ENCODE measurements at places on chromosomes 12 and 14.

DNA sequence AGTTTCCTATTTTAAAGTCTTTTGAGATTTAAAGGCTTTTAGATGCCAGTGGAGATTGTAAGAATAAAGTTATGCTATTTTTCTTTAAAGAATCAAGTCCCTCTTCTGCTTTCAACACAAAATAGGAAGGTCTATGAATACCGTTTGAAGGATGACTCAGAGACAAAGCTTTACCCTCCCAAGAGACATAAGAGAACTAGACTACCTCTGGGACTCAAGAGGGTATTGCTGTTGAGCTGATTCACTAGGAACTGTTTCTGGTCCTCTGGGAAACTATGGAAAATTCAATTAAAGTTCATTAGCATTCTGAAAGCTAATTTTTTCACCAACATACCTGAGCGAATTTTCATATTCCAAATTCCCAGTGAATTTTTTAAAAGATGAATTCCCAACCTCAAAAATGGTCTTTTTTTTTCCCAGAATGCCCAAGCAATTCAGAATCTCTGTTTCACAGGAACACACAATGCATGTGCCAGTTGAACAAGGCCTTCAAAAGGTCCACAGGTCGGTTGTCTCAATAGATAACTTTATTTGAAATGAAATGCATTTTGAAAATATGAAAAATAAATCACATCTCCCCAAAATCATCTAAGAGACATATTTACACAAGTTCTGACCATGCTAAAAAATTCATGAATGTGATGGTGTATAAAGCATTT is 6.5 kb downstream of the PHLDA1 start:
- no peak for DNase-seq

- no peak for DNase-seq
Observed at GRCh38 chr14:42214981-42215491, 608.4 kb downstream of the LRFN5 start.

DNA sequence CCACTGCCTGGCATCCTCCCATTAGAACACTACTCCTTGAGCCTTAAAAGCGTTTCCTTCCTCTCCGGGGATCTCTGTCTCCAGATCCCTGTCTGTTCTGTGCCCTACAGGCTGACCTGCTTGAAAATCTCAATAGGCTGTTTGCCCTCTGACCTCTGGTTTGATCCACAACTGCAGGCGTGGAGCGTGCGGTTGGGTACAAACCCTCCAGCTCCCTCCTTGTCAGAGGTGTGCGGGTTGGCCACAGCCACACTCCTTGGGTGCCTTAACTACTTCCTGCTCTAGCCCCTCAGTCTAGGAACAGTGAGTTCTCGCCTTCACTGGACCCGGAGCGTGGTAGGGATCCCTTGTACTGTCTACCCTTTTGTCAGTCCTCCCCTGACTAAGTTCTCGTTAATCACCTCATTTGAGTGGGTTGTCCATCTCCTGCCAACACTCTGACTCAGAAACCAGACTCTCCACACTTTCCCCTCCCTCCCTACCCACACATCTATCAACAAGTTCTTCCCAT is 33.1 kb downstream of the CMKLR1 start:
- no peak for DNase-seq

- DNase-seq = no peak
Observed at GRCh38 chr14:28297559-28297958, 469.0 kb upstream of the FOXG1 start.

DNA sequence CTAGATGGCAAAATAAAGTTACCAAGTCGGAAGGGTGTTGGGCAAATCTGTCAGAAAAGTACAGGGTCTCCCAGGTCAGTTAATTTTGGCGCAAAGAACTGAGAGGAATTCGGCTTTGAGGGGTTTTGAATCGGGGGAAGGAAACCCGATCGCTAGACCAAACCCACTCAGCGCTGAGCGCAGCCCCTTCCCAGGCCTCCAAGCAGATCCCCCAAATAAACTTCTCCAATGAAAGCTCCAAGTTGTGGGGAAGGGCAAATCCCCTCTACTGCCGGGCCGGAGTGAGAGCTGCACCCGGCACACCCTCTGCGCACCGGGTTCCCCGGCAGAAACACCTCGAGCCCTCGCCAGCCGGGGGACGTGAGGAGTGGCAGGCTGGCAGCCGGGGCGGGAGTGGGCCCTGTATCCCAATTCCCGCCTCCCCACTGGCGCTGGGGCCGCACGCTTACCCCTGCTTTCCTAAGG is 441 bp downstream of the E2F7 start:
- DNase-seq = no peak

GRCh38 chr12:121796855-121797751 is 3.6 kb upstream of the RHOF start:
- no peak for DNase-seq

GRCh38 chr14:96309896-96310330 is 53.2 kb downstream of the ATG2B start:
- no peak for DNase-seq

DNA sequence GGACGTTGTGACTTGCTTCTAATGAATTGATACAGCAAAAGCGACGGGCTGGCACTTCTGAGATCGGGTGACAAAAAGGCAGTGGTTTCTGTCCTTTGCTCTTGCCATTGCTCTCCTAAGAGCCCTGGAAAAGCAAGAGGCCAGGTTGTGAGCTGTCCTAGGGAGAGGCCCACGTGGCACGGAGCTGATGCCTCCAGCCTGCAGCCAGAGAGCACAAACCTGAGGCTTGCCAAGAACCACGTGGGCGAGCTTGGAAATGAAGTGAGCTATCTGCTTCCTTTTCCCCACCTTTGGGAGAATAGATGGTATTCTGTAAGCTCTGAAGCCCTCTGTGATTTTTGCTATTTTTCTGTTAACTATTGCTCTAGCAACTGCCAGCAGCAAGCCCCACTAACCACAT is 26.4 kb upstream of the NOS1 start:
- no peak for DNase-seq

- DNase-seq = no peak
Observed at GRCh38 chr14:96479435-96480146, 22.6 kb upstream of the PAPOLA start.

GRCh38 chr12:97899956-97900355 is 437.4 kb downstream of the RMST start:
- DNase-seq = no peak

GRCh38 chr12:79982086-79983062 is 47.5 kb upstream of the PPP1R12A start:
- DNase-seq = no peak

GRCh38 chr12:27015730-27016076 is 1.5 kb upstream of the TM7SF3 start:
- no peak for DNase-seq

- DNase-seq = no peak
Observed at GRCh38 chr12:115451151-115451779, 767.3 kb upstream of the TBX3 start.

DNA sequence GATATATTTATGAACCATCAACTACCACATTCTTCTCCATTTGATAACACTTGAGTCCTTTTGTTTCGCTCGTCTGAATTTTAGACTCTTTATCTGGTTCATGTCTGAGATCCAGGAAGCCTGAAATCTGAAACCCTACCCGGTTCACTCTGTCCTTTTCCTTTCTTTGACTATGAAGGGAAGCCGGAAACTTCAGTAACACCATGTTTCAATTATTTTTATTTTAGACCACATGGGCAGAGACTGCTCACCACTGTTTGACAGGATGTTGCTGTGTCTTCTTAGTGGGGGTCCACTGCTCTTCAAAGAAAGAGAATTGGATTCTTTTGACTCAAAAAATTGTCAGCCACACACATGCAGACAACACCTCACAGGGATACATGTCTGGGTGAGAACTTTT is 331.9 kb upstream of the FLRT2 start:
- no peak for DNase-seq

DNA sequence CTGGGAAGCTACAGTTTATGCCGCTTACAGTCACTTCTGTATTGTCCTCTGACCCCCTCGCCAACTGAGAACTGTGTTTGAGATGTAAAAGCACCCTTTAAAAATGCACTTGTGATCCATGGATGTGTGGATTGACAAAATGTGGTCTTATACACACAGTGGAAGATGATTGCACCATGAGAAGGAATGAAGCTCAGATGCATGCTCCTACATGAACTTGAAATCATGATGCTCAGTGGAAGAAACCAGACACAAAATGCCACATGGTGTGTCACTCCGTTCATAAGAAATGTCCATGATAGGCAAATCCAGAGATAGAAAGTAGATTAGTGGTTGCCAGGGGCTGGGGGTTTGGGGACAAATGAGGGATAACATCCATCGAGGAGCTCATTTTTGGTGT is 58.0 kb downstream of the PITPNM2 start:
- DNase-seq = no peak

DNA sequence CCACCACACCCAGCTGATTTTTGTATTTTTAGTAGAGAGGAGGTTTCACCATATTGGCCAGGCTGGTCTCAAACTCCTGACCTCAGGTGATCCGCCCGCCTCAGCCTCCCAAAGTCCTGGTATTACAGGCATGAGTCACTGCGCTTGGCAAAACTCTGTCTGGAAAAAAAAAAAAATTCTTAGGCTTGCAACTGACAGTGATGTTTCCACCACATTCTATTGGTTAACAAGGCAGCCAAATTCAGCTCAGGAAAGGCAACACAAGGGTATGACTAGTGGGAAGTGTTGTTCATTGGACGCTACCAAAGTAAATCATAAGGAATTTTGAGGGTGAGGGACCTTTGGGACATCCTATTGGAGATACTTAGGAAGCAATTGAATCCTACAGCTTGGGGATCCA is 2.9 kb upstream of the SBNO1 start:
- DNase-seq = no peak

- DNase-seq = no peak
Observed at GRCh38 chr12:57603815-57604453, 690 bp upstream of the DTX3 start.

- no peak for DNase-seq
Observed at GRCh38 chr12:53480491-53481442, 18.5 kb downstream of the MAP3K12 start.

GRCh38 chr12:54879579-54879978 is 25.3 kb downstream of the MUCL1 start:
- no peak for DNase-seq

- DNase-seq = no peak
Observed at GRCh38 chr14:92677087-92677668, 71.2 kb downstream of the LGMN start.

DNA sequence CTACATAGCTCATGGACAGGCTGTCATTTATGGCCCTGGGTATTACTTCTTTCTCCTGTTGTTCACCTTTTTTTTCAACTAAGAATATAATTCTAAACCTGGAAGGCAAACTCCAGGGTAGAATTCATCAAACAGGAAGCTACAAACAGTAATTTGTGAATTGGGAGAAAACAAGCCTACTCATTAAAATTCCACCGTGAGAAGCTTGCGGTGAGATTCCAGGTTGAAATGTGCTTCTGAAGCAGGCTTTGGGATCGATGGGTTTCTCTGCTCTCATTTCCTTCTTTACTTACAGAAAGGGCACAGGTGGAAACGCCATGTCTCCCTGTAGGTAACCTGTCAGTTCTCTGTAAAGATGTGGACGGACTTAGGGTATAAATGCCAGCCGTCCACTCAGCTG is 257.5 kb downstream of the TMEM132C start:
- DNase-seq = no peak

DNA sequence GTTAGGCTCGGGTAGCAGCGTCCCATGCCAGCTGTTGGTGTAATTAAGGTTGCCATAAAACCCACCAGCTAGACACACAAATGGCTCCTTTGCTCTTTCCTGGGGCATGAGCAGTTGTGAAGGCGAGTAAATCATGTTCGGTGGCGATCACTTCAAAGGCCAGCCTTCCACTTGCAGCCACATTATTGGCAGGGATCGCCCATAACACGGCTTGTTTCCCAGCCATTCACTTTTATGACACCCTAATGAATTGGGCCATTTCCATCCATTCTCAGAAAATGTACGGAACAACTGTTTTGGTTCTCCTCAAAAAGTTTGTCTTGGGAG is 63.4 kb downstream of the BEGAIN start:
- DNase-seq = no peak

DNA sequence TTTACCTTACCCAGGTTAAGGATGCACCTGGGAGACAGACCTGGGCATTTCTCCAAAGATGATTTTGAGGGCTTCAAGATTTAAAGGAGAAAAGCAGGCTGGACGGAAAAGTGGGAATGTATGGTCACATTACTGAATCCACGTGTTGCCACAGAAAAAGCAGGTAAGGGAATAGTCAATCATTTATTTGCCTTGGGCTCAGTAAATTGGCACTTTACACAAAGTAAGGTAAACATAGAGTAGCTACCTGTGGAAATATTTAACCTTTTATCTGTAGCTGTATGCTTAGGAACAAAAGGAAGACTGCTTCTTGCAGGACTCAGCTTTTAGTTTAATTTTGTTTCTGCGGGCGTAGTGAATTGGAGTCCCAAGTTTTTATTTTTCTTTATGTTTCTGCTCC is 153.3 kb downstream of the SLCO1B3 start:
- no peak for DNase-seq

- no peak for DNase-seq
Observed at GRCh38 chr12:5083955-5084849, 40.5 kb downstream of the KCNA5 start.

DNA sequence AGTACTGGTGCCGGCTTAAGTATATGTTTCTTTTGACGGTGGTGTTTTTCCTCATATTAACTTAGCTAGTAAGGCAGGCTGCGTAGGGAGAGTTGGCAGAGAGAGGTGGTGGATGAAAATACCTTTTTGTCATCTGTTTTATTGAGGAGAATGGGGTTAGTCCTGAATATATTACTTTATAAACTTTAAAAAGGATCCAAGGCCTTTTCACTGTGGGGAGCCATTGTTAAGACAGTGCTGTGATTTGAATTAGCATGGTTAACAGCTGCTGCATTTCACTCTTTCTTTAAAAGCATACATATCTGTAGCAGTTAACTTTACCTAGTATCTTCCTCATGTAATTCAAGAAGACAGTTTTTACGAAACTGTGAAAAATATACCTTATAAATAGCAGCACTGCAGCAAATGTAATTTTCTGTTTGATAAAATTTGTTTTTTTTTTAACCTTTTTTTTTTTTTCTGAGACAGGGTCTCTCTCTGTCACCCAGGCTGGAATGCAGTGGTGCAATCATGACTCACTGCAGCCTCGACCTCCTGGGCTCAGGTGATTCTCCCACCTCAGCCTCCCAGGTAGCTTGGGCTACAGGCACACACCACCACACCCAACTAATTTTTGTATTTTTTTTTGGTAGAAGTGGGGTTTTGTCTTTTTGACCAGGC is 57.1 kb downstream of the AEBP2 start:
- DNase-seq = no peak

Data from activated naive CD4-positive, alpha-beta T cell (primary cell).